ENCODE measurements at places on chromosomes 1 and 21.
A peak's percentile ranks its signal among the peaks of the same experiment; 100 is the strongest.

GRCh38 chr1:11488966-11489625 is 10.1 kb downstream of the DISP3 start:
- no peak for DNase-seq

DNA sequence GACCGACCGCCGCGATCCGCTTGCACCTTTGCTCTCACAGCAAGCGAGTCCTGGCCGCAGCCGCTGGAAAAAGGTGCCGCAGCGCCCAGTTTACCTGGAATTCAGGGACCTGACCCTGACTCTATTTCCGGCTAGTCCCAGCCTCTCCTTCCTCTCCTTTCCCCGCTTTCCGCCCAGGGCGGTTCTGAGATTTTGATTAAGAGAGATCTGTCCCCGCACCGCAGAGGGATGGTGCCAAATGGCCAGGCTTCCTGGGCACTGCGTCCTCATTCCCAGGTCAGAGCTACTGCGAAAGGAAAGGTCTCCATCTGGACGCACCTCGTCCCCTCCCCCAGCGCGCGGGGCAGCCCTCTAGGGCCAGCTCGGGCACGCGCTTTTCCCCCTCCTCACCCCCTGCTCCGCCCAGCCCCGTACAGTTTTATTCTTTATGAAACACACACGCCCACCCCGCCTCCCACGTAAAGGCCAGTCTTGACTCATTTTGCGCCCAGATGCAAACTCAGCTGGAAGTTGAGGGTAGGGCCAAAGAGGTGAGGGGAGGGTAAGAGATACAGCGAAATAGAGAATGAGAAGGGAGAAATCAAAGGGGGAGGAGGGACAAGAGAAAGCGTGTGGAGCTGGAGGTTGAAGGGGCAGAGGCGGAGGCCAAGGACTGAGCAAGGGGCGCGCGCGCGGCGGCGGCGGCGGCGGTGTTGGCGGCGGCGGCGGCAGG is 411.8 kb upstream of the ESRRG start:
- peak; percentile 29 for DNase-seq

GRCh38 chr1:155277902-155278688 is 832 bp downstream of the HCN3 start:
- DNase-seq = peak; percentile 43

- DNase-seq = no peak
Measured at GRCh38 chr1:25066256-25066655, 136.2 kb upstream of the RUNX3 start.

DNA sequence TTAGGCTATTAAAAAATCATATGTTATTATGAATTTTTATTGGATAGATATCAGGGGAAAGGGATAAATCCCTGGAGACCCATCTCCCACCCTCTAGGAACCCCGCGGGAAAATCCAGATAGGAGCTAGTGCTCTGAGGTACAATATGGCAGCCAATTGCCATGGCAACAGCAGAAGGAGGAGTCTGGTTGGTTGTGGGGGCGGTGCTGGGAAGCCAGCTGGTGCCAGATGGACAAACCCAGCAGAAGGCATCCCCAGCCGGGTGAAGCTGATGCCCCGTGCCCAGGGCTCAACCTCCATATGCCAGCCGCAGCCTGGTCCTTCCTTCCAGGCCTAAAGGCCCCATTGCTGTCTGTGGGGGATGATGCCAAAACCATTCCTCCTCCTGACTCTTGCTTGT is 38.3 kb downstream of the RHBG start:
- DNase-seq = no peak

DNA sequence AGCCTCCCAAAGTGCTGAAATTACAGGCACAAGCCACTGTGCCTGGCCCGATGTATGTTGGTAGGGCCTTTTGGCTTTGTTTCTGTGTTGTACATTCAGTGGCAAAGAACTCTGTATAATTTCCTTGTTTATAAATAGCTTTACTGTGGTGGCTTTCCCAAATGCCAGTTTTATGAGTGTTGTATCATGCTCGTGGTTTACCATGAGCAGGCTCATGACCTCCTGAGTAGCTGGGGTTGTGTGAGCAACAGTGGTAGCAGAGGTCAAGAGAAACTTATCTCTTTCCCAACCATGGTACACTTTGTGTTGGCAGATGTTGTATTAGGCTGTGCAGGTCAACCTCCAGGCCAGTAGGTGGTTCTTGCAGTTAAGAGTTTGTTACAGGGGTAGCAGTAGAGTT is 420.4 kb upstream of the BEND5 start:
- DNase-seq = no peak

- no peak for DNase-seq
Measured at GRCh38 chr1:180027949-180028445, 73.4 kb downstream of the CEP350 start.

DNA sequence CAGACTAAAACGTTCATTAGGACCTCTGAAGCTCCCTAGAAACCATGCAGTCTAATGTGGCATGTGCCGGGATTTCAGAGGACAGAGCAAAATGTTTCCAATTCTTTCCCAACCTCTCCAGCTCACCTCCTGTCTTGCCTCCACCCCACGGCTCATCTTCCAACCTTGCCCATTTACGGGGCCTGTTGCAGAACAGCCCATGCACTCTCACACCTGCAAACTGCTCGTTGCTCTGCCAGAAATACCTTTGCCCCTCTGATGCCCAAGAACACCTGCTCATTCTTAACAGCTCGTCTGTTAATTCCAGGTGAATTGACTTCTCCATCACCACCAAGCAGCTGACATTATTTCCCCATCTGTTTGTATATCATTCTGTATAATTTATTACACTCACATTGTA is 53.9 kb upstream of the LBR start:
- no peak for DNase-seq

DNA sequence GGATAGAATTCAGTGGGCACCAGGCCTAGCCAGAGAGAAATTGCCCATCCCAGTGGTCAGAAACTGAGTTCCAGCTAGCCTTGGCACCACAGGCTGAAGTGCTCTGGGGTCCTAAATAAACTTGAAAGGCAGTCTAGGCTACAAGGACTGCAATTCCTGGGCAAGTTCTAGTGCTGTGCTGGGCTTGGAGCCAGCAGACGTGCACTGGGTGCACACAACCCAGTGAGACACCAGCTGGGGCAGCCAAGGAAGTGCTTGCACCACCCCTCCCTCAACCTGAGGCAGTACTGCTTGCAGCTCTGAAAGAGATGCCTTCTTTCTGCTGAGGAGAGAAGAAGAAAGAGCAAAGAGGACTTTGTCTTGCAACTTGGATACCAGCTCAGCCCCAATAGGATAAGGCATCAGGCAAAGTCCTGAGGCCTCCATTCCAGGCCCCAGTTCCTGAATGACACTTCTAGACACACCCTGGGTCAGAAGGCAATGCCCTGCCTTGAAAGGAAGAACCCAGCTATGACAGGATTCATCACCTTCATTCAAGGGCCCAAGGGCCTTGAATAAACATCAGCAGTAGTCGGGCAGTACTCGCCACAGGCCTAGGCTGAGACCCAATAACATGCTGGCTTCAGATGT is 55.1 kb downstream of the OVGP1 start:
- DNase-seq = no peak

DNA sequence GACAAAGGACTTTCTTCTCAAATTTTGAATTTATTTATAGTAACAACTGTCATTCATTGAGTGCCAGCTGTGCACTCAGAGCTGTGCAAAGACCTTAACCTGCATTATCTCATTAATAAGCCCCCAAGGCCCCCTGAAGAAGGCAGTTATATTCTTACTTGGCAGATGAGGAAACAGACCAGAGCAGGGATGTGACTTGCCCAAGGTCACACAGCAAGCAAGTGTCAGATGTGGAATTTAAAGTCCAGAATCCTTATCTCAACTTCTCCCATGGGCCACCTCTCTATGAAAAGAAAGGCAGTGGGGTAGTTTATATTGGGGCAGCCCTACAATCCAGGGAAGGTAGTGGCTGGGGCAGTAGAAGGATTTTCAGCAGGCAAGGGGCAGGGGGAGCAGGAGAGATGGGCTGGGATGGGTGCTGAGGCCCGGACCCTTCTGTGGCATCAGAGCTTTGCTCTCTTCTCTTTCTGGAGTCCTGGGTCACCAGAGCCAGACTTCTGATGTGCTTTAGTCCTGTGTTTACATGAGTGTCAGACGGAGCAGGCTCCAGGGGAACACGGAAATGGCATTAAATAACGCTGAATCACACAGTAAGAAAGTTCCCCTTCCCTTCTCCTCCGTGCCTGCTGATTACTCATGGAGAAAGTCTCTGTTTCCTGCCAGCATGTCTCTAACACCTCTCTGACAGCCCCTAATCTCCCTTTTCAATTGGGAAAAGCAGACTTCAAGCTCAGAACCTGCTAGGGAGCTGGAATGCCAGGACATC is 39.5 kb downstream of the EPHB2 start:
- no peak for DNase-seq

Data from NCI-H1930 (cell line).